ENCODE measurements at places on chromosomes 1 and 21. TPM values are rescaled to one million over a fixed set of nuclear protein-coding genes. Genes with fewer than 3 reads are reported as not detected.

- DNase-seq, result no peak
These were observed 79.4 kb downstream of the SEC16B start for GRCh38 chr1:177890479-177890878.

The OTUD7B gene
- total RNA-seq, result 9.7 TPM

- no peak for DNase-seq
These were observed 657 bp upstream of the TNFRSF18 start for GRCh38 chr1:1206966-1207531.

- no peak for DNase-seq
These were observed 7.0 kb downstream of the OSCP1 start for GRCh38 chr1:36443297-36443696.

Data from T-cell (primary cell).